ENCODE measurements at places on chromosomes 4 and X. TPM values are rescaled to one million over a fixed set of nuclear protein-coding genes. Genes with fewer than 3 reads are reported as not detected.
A peak's percentile ranks its signal among the peaks of the same experiment; 100 is the strongest.

GAB1 gene
- total RNA-seq: 0.58 TPM

DMRTC1 gene
- total RNA-seq: not detected

GPM6B gene
- not detected for total RNA-seq

CLIC2 gene
- total RNA-seq: 0.07 TPM

P2RY8 gene
- 130 TPM for total RNA-seq

SNCA gene
- total RNA-seq: not detected

LNX1 gene
- not detected for total RNA-seq

- H3K27ac ChIP-seq: no peak overlapping the region
- H3K4me3 ChIP-seq: no peak overlapping the region
- no peak for DNase-seq
- H3K4me1 ChIP-seq: no peaks in the 10 kb centered on the region
- no peaks in the 10 kb centered on the region for H3K27me3 ChIP-seq
Measured at GRCh38 chr4:10703156-10703555, 18.6 kb upstream of the CLNK start.

GRCh38 chr4:16194214-16194613, 32.1 kb downstream of the TAPT1 start:
- peaks cover 11% of the 10 kb centered on the region for H3K4me1 ChIP-seq
- H3K27me3 ChIP-seq: no peaks in the 10 kb centered on the region
- no peak overlapping the region for H3K27ac ChIP-seq
- no peaks in the 10 kb centered on the region for H3K36me3 ChIP-seq

DNA sequence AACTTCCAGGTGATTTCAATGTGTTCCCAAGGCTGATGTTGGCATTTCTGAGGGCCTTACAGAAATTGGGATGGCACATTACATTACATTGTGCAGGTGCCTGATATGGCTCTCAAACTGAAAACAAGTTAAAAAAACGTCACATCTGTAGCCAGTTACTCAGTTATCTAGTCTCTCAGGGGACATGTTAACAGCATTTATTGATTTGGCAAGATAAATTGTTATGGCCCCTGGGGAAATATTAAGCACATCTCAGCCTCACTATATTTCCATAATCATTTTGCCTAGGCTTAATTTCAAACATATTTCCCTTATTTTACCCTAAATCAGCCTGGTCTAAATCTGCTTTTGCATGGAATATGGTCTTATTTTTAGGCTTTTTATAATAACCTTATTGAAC, 290.0 kb downstream of the IL15 start:
- no peak overlapping the region for H3K4me3 ChIP-seq
- no peaks in the 10 kb centered on the region for H3K4me1 ChIP-seq
- H3K36me3 ChIP-seq: no peaks in the 10 kb centered on the region
- H3K27ac ChIP-seq: no peak overlapping the region
- DNase-seq: no peak
- H3K27me3 ChIP-seq: no peaks in the 10 kb centered on the region

- DNase-seq: no peak
- H3K27me3 ChIP-seq: no peaks in the 10 kb centered on the region
- peaks cover 7% of the 10 kb centered on the region for H3K4me1 ChIP-seq
- H3K4me3 ChIP-seq: no peak overlapping the region
Measured at GRCh38 chr4:124019749-124020549, 623.4 kb downstream of the SPRY1 start.

- no peaks in the 10 kb centered on the region for H3K36me3 ChIP-seq
- peak; percentile 86 for DNase-seq
- H3K27me3 ChIP-seq: 0 out of 2 replicates have a peak, but pooled peaks cover 3% of the 10 kb centered on the region
- H3K27ac ChIP-seq: peak overlapping the region; percentile 67
Measured at GRCh38 chr4:52037689-52038102, 403 bp downstream of the SGCB start.

- H3K4me1 ChIP-seq: no peaks in the 10 kb centered on the region
- H3K4me3 ChIP-seq: no peak overlapping the region
- H3K27ac ChIP-seq: no peak overlapping the region
- H3K36me3 ChIP-seq: no peaks in the 10 kb centered on the region
- no peaks in the 10 kb centered on the region for H3K27me3 ChIP-seq
- DNase-seq: no peak
Measured at GRCh38 chr4:77845400-77845799, 17.2 kb upstream of the MRPL1 start.

GRCh38 chr4:35689870-35690269, 554.4 kb downstream of the ARAP2 start:
- no peaks in the 10 kb centered on the region for H3K27me3 ChIP-seq
- DNase-seq: no peak
- H3K36me3 ChIP-seq: no peaks in the 10 kb centered on the region
- H3K4me3 ChIP-seq: no peak overlapping the region
- no peaks in the 10 kb centered on the region for H3K4me1 ChIP-seq

DNA sequence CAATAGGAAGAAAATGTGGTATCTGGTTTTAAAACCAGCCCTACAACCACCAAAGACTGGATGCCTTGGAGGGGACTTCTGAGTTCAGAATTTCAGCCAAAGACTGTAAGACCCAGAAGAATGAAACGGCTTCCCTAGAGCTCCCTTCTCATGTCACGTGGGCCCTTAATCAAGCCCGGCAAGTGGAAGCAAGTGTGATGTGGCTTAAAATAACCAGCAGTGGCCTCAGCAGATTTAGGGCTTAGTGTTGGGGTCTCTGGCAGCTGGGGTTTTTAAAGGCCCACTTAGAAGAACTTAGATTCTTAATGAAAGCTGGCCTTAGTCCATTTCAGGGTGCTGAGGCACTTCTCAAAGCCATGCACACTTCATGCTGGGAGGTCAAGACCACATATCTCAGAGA, 111.2 kb upstream of the TBC1D9 start:
- no peaks in the 10 kb centered on the region for H3K27me3 ChIP-seq
- no peaks in the 10 kb centered on the region for H3K4me1 ChIP-seq
- H3K27ac ChIP-seq: no peak overlapping the region
- no peaks in the 10 kb centered on the region for H3K36me3 ChIP-seq
- DNase-seq: no peak

DNA sequence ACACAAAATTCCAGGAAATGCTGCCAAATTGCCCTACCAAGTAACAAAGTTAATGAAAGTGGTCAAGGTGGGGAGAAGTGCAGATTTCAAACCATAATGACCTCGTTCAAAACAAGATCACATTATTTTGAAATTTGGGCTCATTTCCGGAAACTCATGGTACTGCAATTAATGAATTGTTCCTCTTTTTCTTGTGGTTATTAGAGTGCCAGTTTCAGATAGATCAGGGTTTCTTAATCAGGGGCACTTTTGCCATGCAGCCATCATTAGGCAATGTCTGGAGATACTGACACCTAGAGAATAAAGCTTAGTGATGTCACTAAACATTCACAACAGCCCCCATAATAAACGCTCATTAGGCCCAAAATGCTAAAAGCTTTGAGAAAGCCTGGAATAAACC, 381.5 kb upstream of the GALNT7 start:
- H3K27me3 ChIP-seq: no peaks in the 10 kb centered on the region
- DNase-seq: no peak
- H3K4me3 ChIP-seq: no peak overlapping the region
- H3K27ac ChIP-seq: no peak overlapping the region

- no peaks in the 10 kb centered on the region for H3K36me3 ChIP-seq
- DNase-seq: no peak
- H3K27ac ChIP-seq: no peak overlapping the region
- H3K4me1 ChIP-seq: no peaks in the 10 kb centered on the region
- H3K4me3 ChIP-seq: no peak overlapping the region
- no peaks in the 10 kb centered on the region for H3K27me3 ChIP-seq
Measured at GRCh38 chrX:33969105-33969504, 163.0 kb downstream of the FAM47A start.

- no peaks in the 10 kb centered on the region for H3K27me3 ChIP-seq
- H3K4me3 ChIP-seq: no peak overlapping the region
- no peaks in the 10 kb centered on the region for H3K4me1 ChIP-seq
- H3K27ac ChIP-seq: no peak overlapping the region
- DNase-seq: no peak
Measured at GRCh38 chr4:183763990-183764754, 105.1 kb downstream of the TRAPPC11 start.

GRCh38 chrX:123983240-123983639, 21.7 kb downstream of the STAG2 start:
- H3K36me3 ChIP-seq: no peaks in the 10 kb centered on the region
- no peak overlapping the region for H3K4me3 ChIP-seq
- H3K27ac ChIP-seq: peak overlapping the region; percentile 49
- peaks cover 50% of the 10 kb centered on the region for H3K4me1 ChIP-seq

DNA sequence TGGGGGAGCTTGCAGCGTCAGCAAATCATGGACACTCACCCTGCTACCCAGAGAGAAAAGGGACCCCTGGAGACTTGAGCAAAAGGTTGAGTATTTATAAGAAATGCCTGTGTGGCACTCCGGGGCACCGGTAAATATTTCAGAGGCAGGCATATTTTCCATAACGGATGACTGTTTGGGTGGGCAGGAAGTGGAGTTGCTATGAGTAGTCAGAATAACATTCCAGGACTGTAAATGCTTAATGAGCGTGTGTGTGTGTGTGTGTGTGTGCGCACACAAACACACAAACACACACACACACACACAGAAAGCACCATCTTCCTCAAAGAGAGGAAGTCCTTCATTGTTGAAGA, 74.6 kb downstream of the MXRA5 start:
- H3K4me1 ChIP-seq: no peaks in the 10 kb centered on the region
- DNase-seq: no peak
- H3K4me3 ChIP-seq: no peak overlapping the region
- no peaks in the 10 kb centered on the region for H3K36me3 ChIP-seq

DNA sequence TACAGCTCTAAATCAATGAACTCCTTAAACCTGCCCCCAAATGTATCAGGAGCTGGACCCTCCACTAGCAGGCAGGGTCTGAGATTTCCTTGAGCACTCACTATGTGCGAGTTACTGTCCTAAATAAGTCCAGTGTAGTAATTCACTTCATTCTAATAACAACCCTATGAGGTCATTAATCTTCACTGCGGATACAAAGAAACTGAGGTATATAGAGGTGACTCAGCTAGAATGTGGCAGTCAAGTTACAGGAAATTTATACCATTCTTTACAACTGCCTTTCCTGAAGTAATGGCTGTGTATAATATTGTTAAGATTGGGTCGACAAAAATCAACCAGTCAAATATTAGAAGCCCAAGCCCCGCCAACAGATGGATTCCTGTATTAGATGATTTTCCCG, 473.9 kb upstream of the FTHL17 start:
- no peaks in the 10 kb centered on the region for H3K4me1 ChIP-seq
- H3K4me3 ChIP-seq: no peak overlapping the region
- no peaks in the 10 kb centered on the region for H3K27me3 ChIP-seq
- no peak for DNase-seq

GRCh38 chr4:38667085-38667893, 3.3 kb downstream of the KLF3 start:
- H3K27me3 ChIP-seq: no peaks in the 10 kb centered on the region
- no peak overlapping the region for H3K27ac ChIP-seq
- peaks cover 9% of the 10 kb centered on the region for H3K4me1 ChIP-seq
- no peak overlapping the region for H3K4me3 ChIP-seq
- peak; percentile 38 for DNase-seq

- DNase-seq: no peak
- H3K27me3 ChIP-seq: no peaks in the 10 kb centered on the region
- H3K36me3 ChIP-seq: no peaks in the 10 kb centered on the region
- no peaks in the 10 kb centered on the region for H3K4me1 ChIP-seq
- H3K27ac ChIP-seq: no peak overlapping the region
Measured at GRCh38 chr4:188650516-188650915, 511.3 kb downstream of the TRIML1 start.

DNA sequence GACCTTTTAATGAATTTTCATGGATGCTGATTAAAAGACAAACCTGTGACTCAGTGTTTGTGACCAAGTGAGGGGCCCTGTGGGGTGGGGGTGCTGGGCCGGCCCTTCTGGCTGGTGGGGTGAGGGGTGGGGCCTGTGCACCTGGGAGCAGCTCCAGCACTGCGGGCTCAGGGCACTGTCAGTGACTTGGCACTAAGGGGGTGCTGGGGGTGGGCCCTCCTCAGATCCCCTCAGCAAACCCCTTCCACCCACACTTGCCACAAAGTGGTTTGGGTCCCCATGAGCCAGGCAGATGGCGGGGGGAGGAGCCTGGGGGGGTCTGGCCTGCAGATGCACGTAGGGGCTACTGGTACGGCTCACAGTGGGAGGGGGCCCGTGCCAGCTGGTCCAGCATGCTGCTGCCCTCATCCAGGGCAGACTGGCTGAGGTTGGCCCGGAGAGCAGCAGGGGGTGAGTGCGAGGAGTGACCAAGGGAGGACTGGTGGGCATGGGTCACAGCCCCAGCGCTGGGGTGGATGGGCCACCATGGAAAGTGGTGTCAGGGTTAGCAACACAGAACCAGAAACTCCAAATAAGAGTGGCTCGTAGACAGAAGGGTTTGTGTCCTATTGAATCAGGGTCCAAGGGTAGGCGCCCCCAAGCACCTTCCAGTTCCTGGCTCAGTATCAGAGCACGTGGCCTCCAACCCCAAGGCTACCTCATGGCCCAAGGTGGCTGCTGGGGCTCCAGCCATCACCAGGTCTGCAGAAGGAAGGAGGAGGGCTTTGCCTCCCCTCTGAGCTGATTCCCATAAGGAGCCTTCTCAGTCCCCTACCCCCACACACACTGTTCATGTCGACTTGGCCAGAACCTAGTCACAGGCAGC, 10.1 kb downstream of the NKX1-1 start:
- no peaks in the 10 kb centered on the region for H3K4me1 ChIP-seq
- no peak overlapping the region for H3K4me3 ChIP-seq
- no peak overlapping the region for H3K27ac ChIP-seq
- H3K27me3 ChIP-seq: no peaks in the 10 kb centered on the region
- DNase-seq: no peak

Measured in Karpas-422 (cell line).